Stimulated activated CD4-positive, alpha-beta T cell treated with anti-CD3 and anti-CD28 coated beads, Interleukin-2, amount 100 ng/mL, for 24 hours (primary cell): ENCODE measurements at places on chromosomes 1 and 21.

DNA sequence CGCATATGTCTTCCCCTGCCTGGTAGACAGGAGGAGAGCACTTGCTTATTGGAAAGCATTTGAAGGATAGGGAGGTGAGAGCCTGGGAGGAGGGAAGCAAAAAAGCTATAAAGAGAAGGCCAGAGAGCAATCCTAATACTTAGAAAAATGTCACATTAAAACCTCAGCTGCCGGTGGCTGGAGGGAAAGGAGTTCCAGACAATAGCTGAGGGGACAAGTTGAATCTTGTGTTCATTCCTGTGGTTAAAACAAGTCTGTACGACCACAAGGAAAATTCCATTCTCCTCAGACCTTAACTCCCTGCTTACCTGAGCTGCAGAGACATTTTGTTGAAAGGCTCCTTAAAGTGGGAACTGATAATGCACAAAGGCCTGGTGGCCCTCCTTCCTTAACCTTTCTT, 218.8 kb upstream of the CAMK1G start:
- DNase-seq: no peak

GRCh38 chr1:48715921-48716320, 60.8 kb downstream of the BEND5 start:
- DNase-seq: no peak

- DNase-seq: no peak
Observed at GRCh38 chr1:191641420-191642260, 516.6 kb upstream of the RGS18 start.

- DNase-seq: peak; percentile 33
Observed at GRCh38 chr1:232629250-232630046, 485 bp downstream of the SIPA1L2 start.

GRCh38 chr1:33089457-33089856, 8.5 kb downstream of the AZIN2 start:
- no peak for DNase-seq

DNA sequence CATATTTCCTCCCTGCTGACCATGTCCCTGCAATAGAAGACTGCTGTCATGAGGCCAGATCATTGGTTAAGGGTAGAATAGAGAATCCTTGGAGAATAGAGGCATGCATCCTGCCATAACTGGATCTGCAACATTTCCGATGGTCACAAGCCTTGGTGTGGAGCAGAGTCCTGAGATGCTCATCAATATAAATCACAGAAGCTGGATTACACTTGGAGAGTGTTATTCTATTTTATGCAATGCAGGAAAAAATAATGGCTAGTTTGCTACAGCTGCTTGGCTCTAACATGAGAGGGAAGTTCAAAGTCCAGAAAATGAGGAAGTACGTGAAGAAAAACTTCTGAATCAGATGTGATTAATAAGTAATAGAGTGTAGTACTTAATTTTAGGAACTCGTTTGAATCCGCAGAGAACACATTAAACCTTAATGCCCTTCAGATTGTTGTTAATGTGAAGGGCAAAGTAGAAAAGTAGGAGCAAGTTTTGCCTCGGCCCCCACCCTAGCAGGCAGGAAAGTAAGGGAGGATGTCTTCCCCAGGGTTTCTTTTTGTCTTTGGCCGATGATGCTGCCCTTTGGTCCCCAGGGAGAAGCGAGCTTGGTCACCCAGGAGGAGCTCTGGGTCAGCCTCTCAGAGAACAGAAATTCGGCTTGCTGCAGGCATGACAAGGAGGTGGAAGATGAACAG, 59.5 kb downstream of the KCNK1 start:
- no peak for DNase-seq

DNA sequence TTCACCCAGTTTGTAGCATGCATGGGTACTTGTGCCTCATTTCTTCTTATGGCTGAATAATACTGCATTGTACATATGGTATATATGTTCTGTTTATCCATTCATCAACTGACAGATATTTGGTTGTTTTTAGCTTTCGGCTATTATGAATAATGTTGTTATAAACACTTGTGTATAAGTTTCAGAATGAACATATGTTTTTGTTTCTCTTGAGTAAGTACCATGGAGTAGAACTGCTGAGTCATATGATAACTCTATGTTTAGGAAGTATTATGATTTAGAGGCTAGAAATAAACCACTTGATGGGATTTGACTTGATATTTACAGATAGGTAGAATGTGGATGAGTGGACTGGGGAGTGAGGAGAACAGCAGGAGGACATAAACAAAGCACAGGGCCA, 48.6 kb downstream of the WNT2B start:
- DNase-seq: no peak

DNA sequence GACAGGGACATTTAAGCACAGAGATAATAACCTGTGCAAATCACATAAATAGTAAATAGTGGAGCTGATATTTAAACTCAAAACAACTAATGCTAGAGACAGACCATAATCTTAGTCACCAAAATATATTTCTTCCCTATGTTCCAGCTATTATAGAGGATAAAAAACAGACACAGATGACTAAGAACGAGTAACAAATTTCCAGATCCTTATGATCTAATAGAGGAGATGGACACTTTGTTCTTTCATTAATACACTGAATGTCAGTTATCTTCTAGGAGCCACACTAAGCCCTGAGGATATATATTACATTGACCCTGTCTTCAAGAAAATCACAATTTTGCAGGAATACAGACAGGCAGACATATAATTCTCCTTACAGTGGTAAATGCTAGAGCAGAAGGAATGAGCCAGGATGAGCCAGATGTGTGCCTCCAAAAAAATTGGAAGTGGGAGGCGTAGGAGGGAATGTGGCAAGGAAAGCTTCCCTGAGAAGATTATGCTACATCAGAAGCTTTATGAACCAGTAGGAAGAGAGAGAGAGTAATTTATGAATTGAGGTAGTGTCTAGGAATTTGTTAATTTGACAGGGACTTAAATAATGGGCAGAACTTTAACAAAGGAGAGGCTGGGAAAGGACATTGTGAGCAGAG, 395.4 kb upstream of the BEND5 start:
- no peak for DNase-seq

GRCh38 chr21:32413015-32413504, 554 bp downstream of the EVA1C start:
- DNase-seq: no peak

DNA sequence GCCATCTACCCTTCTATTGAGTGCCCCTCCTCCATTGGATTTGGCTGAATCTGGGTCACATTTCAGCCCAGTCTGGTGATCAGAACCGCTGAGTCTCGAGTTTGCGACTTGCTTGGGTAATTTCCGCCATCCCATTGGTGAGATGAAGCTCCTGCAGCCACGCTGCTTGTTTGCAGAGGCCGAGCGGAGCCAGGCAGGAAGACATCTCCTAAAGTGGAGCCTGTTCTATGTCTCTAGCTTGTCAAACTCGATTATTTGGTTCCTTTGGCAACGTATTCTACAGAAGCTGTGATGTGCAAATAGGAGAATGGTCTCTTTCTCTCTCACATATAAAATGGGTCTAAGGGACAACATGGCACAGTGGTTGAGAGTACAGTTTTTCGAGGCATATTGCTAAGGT, 206.8 kb upstream of the PLXNA2 start:
- DNase-seq: no peak

- DNase-seq: no peak
Observed at GRCh38 chr1:20854529-20854928, 67.4 kb upstream of the HP1BP3 start.

DNA sequence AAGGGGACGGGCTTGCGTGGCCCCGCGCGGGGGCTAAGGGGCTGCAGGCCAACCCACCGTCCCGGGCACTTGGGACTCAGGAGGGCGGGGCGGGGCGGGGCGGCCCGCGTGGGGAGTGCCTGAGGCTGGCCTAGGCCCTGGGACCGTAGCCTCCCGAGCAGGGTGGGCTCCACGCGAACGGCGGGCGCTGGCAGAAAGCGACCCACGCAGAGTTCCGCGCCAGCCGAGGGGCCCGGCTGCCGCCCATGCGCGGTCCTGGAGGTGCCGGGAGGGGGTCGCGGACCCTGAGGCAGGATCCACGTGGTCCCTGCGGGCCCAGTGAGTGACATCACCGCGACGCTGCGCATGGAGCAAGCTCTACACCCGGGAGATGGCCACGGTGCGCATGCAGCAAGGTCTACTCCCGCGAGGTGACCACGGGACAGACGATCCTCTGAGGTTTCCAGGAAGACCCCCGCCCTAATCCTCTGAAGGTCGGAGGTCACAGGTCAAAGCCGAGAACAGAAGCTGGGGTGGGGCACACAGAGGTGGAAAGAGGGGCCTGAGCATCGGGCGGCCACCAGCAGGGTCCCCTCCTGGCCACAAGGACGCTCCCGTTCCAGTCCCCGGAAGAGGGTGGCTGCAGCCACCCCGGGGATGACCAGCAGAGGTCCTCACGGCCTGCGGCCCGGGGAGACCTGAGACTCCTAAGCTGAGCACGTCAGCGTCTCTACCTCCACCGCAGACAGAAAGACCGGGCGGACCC, 13.5 kb upstream of the SLC19A1 start:
- DNase-seq: peak; percentile 70

- DNase-seq: no peak
Observed at GRCh38 chr1:16172964-16173446, 17.1 kb upstream of the EPHA2 start.

DNA sequence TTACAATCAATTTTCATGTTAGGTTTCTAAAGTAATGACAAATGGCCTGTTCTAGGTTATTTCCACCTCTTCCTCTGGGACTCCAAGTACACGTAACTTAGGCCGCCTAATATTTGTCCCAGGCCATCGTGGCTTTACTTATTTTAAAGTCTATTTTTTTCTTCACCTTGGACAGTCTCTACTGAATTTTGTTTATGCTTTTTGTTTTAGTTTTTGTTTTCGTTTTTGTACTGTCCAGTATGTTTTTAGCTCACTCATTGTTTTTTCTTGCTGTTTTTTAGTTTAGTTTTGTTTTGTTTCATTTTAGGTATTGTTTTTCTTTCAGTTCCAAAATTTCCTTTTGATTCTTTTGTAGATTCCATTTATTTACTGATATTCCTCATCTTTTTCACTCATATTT, 187.7 kb upstream of the RNPC3 start:
- no peak for DNase-seq

GRCh38 chr1:237416924-237417655, 375.1 kb downstream of the RYR2 start:
- DNase-seq: no peak

- no peak for DNase-seq
Observed at GRCh38 chr21:26227130-26227529, 56.6 kb upstream of the APP start.
